Substantia nigra (tissue), 51 donors: ENCODE measurements at places on chromosomes 12 and 14.

DNA sequence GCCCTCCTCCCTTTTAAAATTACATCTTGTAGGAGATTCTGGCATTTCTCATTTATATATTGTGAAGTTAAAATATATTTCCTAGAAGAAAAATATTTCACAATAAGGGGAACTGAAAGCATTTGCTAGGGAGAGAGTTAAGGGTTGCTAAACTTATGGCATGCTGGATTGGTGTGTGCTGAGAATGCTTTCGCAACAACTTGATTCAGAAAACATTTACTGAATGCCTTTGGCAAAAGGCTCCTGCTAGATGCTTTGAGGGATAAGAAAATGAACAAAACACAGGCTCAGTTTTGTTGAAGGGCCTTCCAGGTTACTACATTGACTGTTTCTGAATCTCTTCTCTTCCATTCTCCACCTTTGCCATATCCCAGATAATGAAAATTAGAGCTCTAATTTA lies 67.5 kb downstream of the DIP2B start:
- no peak for DNase-seq

GRCh38 chr12:14473707-14474287 lies 93.9 kb downstream of the PLBD1 start:
- no peak for DNase-seq

DNA sequence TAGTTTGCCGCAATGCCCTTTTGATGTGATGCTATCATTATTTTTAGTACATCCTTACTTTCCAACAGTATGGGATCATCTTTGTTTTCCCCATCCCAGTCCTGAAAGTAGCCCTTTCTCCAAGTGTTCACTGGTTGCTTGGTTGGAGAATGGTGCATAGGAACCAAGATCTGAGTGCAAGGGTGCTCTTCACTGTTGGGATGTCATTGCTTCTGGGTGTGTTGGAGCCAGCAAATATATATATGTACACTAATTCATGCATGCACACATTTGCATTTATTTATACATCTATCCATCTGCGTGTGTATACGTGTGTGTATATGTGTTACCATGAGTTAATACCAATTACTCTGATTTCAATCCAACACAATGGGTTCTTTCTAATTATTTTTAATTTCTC lies 64.1 kb upstream of the RFLNA start:
- no peak for DNase-seq

- no peak for DNase-seq
These were observed 94.7 kb downstream of the TMTC2 start for GRCh38 chr12:82781309-82781997.

- DNase-seq, result no peak
These were observed 946 bp downstream of the RNU4-2 start for GRCh38 chr12:120290609-120291305.
